ENCODE measurements at places on chromosomes 3 and 15.

DNA sequence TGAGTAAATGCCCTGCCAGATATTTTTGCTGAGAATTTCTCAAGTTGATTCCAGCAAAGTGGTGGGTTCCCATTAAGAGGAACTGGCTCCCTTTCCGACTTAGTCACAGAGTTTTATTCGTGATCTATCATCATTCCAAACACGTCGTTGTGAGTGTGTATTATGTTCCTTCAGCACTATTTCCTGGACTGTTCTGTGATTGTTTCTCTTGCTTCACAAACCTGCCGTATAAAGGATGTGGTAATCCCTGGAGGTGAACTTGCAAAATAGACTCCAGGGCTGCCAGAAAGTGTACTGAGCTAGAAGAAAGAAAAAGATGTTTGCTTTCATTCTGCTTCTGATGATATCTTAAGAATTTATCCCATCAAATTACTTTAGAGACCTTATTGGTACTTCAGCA lies 14.5 kb upstream of the CAPN3 start:
- no peak for DNase-seq

GRCh38 chr3:137866933-137867332 lies 102.8 kb downstream of the SOX14 start:
- DNase-seq = no peak

DNA sequence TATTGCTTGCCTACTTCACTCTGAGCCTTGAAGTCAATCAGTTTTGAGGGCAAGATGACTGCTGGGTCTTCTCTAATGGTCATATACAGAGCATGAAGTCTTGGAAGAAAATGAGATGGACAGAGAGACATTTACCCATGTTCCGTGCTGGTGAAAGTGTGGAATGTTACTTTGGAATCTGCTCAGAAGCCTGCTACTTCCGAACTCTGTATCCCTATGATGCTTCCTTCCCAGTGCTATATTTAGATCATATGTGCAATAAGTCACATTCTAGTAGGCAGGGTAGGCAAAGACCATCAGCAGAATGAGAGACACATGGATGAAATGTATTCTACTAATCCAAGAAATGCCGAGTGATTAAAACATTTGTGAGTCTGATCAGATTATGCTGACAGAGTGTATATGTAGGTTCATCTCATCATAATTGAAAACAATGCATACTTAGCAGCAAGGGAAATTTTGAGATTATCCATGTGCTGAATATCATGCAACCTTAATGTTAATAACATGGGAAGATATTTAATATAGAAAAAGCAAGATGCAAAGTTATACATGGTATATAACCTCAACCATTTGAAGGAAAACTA lies 60.5 kb downstream of the RAB7A start:
- no peak for DNase-seq

DNA sequence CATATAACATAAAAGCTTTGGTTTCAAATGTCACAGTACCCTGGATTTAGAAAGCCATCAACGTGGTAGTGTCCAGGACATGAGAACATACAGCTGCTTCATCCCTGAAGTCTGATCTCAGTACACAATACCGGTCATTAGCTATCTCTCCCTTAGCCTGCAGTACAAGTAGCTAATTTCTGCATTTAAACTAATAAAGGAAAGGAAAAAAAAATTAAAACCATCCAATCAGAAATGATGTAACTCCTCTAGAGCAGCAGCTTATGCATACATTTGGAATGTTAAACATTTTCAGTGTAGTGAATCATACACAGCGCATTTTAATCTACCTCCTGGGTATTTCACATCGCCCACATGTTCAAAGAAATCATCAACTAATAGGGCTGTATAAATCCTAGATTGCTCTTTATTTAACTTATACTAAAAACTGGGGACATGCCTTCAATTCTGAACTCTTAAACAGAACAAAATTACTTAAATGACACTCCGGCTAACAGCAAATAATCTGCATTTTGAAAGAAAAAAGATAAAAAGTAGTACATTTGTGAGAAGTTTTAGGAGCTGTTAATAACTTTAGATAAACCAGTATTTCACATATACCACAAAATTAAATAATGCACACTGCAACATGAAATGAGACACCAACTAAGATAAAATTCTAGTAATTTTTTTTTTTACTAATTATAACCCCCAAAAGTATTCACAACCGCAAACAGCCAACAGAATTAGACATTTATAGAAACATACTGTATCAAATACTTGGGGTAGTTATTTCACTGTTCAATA lies 3.7 kb downstream of the IGF2BP2 start:
- DNase-seq = no peak

DNA sequence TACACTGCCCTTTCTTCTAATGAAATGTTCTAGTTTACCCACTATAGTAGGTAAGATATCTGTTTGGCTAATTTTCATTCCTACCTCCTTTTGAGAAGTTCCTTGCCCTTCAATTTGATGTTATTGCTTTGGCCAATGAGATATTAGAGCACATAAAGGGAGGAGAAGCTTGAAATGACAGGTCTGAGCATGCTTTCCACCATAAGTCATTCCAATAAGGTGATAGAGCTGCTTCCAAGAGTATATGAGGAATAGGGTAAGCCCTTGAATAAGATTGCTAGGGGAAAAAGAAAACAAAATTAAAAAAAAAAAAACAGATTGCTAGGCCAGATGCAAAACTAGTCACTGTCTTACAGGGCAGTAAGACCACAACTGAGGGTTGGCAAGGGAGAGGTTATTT lies 78.9 kb upstream of the TRIM42 start:
- no peak for DNase-seq

DNA sequence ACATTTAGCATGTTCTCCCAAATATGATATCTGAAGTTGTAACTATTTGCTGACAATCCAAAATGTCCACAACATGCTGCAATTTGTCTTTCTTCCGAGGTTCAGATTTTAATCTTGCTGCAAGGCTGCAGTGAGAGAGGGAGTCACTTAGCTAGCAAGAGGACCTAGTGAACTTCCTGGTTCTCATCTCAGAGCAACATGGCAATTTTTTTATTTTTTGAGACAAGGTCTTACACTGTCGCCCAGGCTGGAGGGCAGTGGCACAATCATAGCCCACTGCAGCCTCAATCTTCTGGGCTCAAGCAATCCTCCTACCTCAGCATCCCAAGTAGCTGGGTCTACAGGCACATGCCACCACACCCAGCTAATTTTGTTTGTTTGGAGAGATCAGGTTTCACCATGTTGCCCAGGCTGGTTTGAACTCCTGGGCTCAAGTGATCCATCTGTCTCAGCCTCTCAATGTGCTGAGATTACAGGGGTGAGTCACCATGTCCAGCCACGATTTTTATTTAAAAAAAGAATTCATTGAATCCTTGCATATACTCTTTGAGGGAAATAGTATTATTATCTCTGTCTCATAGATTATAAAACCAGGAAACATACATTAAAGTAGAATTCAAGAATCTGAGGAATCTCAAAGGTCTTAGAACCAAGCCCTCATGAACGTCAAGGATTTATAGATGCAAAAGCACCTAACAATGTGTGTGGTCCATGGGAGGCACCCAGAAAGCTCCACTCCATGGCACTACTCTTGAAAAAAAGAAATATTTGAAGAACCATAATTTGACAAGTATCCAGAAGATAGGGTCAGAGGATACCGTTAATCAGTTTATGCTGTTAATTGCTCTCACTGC lies 9.1 kb downstream of the HDC start:
- DNase-seq = no peak

DNA sequence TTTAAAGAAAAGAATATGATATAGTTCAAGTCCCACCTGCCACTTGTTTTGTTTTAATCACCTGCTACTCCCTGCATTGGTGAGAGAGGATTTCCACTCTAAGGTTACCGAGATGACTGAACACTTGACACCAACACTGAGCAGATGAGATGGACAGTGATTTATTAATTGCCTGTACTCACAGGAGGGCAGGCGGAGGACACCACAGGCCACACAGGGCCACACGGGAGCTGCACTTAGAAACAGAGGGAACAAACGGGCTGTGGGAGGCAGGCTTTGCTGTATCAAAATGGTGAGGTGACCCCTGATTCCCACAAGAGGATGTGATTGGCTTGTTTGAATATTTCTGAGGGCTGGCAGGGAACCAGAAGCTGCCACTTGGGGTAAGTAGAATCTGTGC lies 10.8 kb downstream of the MINAR1 start:
- DNase-seq = no peak

GRCh38 chr15:67281714-67282113 lies 27.1 kb downstream of the IQCH start:
- no peak for DNase-seq

DNA sequence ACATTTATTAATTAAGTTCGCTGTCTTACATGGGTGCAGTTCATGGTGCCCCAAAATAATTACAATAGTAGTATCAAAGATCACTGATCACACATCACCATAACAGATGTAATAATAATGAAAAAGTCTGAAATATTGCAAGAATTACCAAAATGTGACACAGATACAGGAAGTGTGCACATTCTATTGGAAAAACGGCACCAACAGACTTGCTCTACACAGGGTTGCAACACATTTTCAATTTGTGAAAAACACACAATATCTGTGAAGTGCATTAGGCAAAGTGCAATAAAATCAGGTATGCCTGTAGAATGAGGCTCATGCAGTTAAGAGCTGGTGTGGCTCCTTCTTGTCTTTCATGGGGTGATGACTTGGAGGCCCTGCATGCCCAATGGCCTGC lies 265.8 kb downstream of the RPLP1 start:
- no peak for DNase-seq

Measured in coronary artery (tissue), 2 donors.